ENCODE measurements at places on chromosomes 6 and 20. TPM values are rescaled to one million over a fixed set of nuclear protein-coding genes. Genes with fewer than 3 reads are reported as not detected.

Gene RIMS4
- 0.12 TPM for total RNA-seq

Gene COQ3
- 33.8 TPM for total RNA-seq

Gene MICAL1
- 7.5 TPM for total RNA-seq

Gene RAMACL
- total RNA-seq = 0.67 TPM

Gene HAO1
- not detected for total RNA-seq

Gene BLTP3A
- 19.6 TPM for total RNA-seq

Gene CCN2
- 14.3 TPM for total RNA-seq

Gene DNPH1
- total RNA-seq = 31.2 TPM

Gene RPP21
- total RNA-seq = 25.5 TPM

Gene GHRH
- not detected for total RNA-seq

Gene ARFGEF3
- 2.3 TPM for total RNA-seq

Gene F13A1
- total RNA-seq = 100 TPM

Gene MOXD1
- 3.5 TPM for total RNA-seq

Gene PHACTR3
- total RNA-seq = 6.8 TPM

Gene PAX1
- not detected for total RNA-seq

Gene C4A
- 96.3 TPM for total RNA-seq

Gene ADGRG6
- total RNA-seq = 3.8 TPM

Gene GPSM3
- total RNA-seq = 5.9 TPM

Gene PCK1
- total RNA-seq = 0.62 TPM
